AG08396 (cell line): ENCODE measurements at places on chromosomes 1 and 21.

DNA sequence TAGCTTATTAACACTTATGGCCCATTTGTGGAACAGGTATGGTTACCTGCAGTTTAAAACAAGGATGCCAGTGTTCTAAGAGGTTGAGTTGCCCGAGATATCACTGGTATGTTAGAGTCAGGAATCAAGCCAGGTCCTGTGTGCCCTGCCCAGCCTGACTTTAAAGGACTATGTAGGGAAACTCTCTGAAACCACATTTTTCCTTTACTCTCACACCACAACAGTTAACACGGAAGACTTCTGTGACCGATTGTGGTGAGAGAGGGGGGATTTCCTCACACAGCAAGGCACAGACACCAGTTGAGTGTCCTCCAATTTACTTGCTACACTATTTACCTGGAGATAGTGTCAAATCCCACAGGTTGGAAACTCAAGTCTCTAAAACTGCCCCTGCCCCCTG, 47.8 kb downstream of the UCK2 start:
- no peak for DNase-seq

GRCh38 chr1:39623053-39623452, 16.4 kb downstream of the HEYL start:
- DNase-seq, result no peak

DNA sequence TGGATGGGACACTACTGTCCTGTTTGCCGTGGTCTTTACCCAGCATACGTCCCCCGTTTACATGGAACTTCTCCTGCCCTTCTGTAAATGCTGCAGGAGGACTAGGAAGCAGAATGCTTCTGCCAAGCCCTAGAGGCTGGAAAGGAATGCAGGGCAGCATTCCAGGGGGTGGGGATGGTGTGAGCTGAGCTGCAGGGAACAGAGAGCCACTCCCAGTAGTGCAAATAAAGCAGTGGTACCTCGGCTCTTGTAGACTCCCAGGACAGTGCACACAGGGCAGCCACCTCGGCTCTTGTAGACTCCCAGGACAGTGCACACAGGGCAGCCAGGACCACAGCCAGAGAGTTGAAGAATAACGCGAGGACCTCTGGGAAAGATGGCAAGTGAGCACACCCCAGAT, 35.4 kb downstream of the PTPRU start:
- peak; percentile 86 for DNase-seq

GRCh38 chr1:39908534-39908933, 6.8 kb upstream of the MYCL start:
- no peak for DNase-seq

DNA sequence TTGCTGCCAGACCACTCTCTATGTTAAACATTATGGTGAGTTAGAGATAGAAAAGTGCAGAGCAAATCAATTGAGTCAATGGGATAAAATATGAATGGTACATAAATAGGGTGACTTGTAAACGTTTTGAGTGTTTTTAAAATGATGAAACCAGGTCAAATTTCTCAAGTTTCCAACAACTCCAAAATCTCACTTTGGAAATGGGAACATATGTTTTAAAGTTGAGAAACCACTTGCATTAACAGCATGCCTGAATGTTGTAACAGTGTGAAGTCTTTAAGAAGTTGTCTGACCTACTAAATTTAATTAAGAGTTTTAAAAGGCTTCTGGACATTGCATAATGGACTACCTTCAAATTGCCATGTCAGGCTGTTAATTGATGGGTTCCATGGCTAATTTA, 33.6 kb upstream of the RAVER2 start:
- no peak for DNase-seq

GRCh38 chr21:36021251-36021837, 39.0 kb downstream of the SETD4 start:
- no peak for DNase-seq

DNA sequence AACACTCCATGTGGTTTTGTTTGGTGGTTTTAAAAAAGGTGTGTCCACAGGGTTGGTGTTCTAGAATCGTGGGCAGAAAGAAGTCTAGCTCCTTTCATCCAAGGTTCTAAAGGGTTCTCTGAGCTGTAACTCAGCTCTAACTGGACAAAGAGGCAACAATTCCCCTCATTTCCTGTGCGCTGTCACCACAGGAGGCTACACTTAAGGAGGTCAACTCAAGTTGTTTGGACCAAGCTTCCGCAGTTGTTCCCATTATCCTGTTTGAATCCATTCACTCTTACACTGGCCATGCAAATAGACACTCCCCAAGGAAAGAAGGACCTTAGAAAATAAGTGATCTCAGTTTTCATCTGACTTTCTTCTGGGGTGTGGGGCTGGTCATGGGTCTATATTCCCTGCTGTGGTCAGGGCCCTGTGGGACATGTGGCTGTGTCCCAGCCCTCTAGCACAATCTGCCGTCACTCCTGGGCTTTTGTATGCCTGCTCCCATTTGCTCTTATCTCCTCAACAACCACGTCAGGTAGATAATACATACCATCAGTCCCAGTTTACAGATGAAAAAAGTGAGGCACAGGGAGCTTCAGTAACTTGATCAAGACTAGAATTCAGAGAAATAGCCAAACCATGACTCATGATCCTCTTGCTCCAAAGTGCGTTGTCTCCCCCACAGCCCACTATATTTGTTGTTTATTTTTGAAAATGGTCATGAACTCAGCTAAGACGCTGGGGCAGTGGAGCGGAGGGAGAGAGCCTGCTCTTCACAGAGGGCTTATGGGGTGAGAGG, 103.6 kb downstream of the RHOU start:
- DNase-seq, result no peak

GRCh38 chr21:43626390-43626789, 32.9 kb downstream of the HSF2BP start:
- DNase-seq, result no peak

- no peak for DNase-seq
Observed at GRCh38 chr1:164841702-164842465, 282.9 kb downstream of the PBX1 start.

DNA sequence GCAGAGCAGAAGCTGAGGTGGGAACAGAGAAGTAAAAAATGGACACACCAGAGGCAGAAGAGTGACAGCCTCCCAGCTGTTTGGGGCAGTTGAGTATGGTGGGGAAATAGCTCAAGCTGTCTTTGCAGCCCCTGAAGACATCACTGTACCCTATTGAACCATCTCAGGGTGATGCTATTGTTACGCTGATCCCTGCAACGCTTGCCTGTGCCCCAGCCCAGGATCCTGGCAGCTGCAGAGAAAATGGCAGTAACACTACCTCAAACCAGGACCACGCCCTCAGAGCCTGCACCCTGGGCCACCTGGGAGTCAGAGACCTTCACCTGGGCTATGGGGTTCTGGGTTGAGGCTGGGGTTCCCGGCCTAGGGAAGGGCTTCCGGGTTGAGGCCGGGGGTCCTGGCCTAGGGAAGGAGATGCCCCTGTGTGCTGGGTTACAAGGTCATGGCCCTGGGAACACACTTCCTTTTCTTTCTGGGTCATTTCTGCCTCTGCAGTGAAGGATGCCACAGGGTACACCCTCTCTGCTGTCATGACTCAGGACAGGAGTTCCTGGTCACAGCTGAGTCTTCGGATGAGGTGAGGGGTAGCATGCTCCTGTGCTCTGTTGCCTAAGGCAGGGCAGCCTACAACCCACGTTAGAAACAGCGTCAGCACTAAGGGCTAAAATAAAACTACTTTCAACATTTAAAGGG, 11.6 kb downstream of the BSND start:
- DNase-seq, result no peak

DNA sequence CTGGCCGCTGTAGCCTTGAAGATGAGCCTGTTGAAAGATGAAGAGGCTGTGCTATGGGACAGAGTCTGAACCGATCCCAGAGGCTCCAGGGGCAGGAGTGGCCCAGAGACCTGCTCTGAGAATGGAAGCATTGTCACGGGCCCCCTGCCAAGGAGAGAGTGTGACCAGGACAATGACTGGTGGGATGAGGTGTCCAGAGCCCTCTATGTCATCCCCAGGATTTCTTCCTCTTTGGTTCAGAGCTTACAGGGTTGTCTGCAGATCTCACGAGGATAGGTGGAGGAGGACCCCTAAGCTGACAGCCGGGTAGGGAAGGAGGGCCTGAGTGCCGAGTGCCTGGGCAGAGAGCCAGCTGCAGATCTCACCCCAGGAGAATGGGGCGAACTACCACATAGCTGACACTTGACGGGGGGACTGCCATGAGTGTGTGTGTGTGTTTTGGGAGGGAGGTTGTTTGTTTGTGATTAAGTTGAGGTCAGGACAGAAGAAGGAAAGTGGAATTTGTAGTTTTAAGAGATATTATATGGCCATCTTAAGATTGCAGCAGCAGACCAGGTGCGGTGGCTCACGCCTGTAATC, 25.4 kb downstream of the PIK3CD start:
- DNase-seq, result no peak

GRCh38 chr21:46168659-46169386, 13.4 kb upstream of the FTCD start:
- no peak for DNase-seq

DNA sequence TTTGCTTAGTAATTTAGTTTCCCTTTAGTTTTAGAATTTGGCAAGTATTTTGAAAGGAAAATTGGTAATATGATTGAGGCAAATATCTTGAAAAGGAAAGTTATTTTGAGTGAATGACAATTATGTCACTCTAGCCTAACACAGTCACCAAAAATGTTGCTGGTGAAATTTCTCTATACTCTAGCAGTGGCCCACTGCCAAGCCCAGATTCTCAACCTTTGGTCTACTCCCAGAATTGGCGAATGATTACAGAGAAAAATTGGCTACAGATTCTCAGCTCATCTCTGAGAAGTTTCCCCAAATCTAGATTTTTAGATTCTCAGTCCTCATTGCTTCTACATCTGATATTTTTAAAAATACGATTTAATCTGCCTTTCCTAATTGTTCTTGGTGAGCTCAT, 84.9 kb downstream of the PIGK start:
- peak; percentile 9 for DNase-seq

DNA sequence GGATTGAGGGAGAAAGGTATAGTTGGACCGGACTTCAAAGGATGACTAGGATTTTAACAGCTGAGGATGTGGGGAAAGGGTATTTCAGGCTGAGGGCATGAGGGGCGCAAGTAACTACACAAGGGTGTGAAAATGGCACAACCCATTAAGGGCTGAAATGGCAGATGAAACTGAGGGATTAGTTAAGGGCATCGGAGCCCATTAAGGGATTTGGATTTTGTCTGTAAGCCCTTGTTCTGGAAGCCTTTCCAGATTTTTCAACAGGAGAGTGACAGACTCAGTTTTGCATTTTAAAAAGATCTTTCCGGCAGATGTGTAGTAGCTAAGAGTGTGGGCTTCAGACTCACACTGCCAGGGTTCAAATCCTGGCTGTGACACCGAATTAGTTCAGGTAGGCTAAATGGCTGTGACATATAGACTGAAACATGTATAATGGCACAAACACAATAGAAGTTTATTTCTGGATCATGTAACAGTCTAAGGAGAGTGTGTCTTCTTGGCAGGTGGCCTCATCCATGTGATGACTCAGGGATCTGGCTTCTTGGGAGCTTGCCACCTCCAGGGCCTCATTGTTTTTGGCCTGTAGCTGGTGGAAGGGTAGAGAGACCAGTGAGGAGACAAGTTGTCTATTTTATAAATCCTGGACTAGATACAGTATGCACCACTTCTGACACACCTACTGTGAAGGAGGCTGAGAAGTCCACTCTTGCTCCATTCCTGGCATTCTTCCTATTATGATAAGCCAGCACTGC, 49.6 kb downstream of the UBE2T start:
- DNase-seq, result peak; percentile 85

- DNase-seq, result no peak
Observed at GRCh38 chr1:41331546-41331917, 29.7 kb upstream of the FOXO6 start.

- DNase-seq, result no peak
Observed at GRCh38 chr1:163824490-163824889, 502.7 kb downstream of the NUF2 start.

- DNase-seq, result no peak
Observed at GRCh38 chr1:116725798-116726197, 28.4 kb upstream of the CD2 start.
